Stimulated activated CD8-positive, alpha-beta memory T cell treated with anti-CD3 and anti-CD28 coated beads, Interleukin-4, amount 100 ng/mL, for 1 hour (primary cell): ENCODE measurements at places on chromosomes 3 and 15.

- DNase-seq: no peak
Observed at GRCh38 chr15:80423215-80423614, 19.0 kb downstream of the ARNT2 start.

DNA sequence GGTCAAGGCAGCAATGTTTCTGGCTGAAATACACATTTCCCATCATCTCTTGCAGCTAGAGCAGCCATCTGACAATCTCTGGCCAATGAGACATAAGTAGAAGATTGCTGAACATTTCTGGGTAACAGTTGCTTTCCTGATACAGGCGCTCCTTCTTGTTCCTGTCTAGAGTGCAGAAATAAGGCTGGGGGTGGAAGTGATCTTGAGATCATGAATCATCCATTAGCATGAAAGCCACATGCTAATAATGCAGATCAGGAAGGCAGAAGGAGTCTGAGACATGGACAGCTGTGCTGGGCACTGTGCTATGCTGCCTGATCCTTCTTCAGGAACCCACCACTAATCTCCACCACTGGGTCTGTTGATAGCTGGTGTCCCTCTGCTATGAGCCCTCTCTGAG is 14.8 kb upstream of the TMEM108 start:
- DNase-seq: no peak

DNA sequence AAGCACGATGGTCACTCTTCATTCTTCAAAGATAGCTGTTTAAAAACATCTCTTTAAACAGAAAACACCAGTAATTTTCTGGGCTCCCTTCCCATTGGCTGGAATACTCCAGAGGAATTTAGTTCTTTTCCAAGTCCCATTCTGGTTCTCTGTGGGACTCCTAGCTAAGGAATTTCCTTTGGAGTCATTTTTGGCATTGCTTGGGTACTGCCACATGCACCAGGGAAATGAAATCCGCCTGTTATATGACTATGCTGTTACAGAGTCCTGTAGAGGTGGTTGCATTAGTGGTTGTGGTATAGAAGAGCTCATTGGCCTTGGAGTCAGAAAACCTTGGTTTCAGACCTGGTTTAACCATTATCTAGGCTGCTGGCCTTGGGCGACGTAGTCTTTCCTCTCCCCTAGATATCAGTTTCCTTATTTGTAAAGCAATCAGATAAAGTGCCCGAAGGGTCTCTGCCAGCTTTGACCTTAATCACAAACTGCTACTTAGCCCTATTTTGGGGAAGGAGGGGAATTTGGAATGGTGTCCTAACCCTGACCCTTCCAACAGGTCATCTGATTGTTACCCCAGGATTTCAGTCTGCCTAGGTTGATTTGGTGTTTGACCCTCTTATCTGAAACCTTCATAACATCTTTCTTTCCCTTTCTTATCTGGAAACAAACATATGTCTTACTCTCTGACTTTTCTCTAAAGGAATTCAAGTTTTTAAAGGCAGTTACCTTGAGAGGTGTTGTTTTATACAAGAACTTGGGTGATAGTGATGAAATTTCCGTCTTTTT is 13.4 kb downstream of the RTP1 start:
- no peak for DNase-seq

DNA sequence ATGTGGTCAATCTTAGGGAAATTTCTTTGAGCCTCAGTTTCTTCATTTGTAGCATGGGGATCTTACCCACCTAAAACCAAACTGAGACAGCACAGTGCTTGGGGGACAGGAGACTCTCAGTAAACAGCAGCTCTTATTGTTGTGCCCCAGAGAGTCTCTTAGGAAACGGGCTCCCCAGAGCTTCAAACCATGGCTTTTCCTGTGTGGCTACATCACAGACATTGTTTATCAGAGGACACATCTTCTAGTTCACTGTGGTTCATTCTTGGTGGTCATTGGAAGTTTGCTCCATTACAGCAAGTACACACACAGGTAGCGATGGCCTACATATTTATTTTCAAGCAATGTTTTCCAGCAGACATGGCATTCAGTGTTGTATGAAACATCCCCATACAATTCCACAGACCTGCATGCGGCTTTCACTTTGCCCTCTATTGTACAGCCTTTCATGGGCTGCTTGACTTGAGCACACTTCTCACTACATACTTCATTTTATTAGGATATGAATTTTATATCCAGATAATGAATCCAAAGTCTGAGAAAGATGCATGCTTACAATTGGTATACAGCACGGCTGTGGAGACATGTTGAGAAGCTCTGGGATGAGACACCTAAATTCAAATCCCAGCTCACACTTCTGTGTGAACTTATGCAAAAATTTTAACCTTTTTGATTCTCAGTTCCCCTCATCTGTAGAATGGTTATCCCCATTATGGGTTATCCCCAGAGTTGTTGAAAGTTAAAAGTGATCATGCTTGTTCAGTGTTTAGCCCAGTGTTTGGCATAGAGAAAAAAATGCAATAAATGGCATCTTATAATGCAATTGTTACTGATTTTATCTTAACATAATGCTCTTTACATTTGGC is 84.8 kb upstream of the ICE2 start:
- DNase-seq: no peak

- no peak for DNase-seq
Observed at GRCh38 chr15:57337868-57338411, 38.4 kb upstream of the CGNL1 start.

DNA sequence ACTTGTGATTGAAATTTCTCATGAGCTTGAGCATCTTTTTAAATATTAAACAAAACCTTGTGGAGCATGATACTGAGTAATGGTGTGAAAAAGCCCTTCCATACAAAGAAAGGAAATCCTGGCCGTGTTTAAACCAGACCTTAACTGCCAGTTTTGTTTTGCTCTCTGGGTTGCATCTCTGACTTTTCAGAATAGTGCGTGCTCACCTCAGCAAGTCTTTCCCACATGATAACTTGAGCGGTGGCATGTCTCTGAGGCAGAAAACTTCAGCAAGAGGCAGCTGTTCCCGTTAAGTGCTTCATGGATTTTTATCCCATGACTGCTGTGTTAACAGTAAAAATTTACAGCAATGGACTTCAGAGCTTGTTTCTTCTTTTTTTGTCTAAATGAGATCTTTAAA is 393.3 kb downstream of the FEZF2 start:
- DNase-seq: no peak

DNA sequence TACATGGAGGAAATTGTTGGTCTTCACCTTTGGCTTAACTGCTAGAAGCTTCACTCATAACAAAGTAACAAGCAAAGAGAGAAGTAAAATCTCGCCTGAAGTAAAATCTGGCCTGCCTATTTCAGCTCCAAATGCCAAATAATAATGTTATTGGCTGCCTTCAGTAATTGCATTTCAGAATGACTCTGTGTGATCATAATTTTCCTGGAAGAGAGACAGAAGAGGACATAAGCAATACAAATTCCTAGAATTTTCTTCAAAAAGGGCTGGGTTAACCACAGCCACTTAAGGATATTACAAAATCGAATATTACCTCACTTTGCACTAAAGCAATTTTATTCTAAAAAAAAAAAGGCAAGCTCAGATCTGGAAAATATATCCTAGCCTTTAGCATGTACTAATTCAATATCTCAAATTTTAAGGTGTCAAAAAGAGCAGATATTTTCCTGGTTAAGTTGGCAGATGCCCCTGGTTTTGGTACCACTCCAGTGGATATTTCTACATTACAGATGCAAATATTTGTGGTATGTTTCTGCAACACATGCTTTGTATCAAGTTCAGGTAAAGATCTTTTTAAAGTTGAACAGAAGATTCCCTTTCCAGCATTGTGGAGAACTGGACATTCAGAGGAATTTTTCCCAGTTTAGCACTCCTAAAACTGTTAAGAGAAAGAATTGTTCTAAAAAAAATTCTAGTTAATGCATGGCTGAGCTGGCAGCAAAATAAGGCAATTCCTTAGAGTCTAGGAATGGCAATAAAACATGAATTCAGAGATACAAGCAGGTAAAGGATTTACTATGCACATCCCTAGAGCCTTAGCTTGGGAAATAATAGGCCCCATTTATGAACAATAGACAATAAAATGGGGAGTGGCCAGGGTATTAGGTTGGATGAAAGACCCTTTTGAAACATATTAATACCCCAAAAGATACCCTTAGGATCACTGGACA is 116.7 kb downstream of the STAC start:
- no peak for DNase-seq

DNA sequence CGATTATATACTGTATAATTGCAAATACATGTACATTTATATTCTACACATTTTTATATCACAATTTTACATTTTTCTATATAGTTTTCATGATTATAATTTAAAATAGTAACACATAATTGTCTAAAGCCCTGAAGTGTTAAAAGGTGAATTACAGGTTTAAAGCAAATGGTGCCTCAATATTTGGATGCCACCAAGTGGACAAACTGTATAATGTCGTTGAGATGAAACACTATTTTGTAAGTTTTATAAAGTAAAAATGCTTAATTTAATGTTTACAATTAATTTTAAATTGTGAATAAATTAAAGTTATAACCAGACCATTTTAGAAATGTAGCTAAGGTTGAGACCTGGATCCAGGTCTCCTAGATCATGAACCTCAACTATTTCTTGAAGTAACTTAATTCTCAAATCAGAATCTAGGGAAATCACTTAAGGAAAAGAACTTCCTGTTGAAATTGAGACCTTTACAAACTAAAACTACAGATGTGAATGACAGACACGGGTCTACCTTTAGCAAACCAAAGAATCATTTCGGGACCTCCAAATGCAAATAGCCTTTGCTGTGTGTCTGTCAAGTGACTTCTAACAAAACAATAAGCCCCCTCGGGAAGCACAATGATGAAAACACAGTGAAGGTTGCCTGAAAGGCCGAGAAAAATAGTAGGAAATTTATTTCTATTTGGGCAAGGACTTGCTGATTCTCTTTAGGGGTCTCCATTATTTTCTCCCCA is 37.8 kb downstream of the EHHADH start:
- DNase-seq: no peak

DNA sequence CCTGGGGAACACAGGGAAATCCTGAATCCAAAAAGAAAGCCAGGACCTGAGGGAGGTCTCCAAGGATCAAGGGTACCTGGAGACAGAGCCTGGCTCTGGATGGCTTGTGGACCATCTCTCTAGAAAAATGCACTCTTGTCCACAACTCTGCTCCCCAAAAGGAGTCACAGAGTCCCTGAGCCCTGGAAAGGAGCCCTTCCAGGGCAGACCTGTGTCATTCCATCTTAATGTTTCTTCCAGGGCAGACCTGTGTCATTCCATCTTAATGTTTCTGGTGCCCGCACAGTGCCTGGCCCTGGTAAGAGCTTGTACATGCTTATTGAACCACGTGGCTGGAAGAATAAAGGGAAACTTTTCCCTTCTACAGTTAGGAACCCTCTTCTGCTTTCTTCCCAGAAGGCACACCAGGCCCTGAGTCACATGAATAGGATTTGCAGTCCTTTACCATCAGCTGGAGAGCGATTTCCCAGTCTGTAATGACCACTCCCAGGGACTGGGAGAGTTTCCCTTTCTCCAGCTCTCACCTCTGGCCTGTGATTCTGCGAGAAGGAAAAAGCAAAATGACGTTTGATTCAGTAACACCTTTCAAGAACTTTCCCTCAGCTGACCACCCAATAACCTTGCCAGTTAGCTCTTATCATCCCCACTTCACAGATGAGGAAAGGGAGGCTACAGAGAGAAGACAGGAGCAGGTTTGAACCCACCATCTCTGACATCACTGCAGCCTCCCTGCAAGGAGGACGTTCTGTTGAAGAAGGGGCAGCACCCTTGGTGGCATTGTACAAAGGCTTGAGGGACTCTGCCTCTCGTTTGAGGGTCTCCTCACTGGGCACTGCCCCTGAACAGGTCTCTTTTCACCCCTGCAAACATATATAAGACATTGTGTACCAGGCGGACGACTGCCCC is 35.8 kb upstream of the SLCO2A1 start:
- DNase-seq: no peak

- no peak for DNase-seq
Observed at GRCh38 chr3:191391861-191392808, 61.8 kb upstream of the UTS2B start.

GRCh38 chr15:84970843-84971242 is 10.8 kb upstream of the PDE8A start:
- no peak for DNase-seq

DNA sequence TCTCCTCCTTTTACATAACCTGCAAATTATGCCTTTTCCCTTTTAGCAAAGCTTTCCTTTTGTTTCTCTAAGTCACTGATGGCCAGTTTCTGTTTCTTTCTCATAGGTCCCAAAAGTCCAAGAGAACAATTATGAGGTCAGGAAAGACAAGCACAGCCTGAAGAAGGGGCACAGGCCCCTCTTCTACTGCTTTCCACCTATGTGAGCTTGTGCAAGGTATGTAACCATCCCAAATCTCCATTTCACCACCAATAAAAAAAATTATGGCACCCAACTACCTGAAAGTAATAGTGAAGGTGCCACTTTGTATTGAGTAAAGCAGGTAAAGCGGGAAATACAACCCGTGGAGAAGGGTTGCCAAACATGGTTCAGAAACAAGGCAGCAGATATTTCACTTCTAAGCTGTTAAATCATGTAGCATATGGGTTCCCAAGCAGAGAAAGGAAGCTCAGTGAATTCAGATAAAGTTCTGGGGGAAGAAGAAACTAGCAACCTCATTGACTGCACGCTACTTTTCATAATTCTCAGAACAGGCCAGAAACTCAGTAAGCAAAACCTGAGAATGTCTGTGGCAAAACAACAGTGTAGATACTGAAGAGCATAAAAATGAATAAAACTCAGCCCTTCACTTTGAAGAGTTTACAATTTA is 4.2 kb downstream of the PLOD2 start:
- DNase-seq: no peak

DNA sequence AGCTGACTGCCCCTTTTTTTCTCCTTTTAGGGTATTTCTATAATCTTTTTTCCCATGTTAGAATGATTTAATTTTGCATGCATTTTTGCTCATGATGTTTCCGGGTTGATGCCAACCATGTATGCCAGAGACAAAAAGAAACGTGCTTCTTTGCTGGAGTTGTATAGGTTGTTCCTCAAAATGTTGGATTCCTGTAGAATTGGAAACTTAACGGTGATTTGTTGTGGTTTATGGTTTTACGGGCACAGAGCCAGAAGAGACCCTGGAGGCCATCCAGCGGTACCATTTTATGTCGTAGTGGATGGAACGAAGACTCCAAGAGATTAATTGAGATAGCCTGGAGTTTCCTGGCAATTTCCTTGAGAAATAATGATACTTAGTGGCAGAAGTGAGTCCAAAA is 481.5 kb upstream of the RGMA start:
- no peak for DNase-seq

- DNase-seq: no peak
Observed at GRCh38 chr3:61575893-61576292, 14.5 kb downstream of the PTPRG start.

DNA sequence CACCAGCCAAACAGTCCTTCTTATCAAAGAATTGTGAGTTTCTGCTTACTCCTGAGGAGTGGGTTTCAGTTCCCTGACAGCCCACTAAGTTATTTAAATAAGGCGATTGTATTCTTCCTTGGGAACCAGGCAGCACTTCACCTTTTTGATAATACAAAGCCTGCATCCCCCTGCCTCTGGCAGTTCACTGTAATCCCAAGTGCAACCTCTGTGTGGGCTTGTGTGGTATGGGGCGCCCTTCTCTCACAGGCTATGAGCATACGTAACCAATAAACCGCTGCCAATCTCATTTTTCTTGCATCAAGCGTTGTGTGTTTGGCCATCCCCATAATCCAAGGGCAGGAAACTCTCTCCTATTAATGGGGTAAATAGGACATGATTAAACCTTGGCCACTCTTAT is 1025.6 kb downstream of the NSUN3 start:
- DNase-seq: no peak
